ENCODE measurements at places on chromosomes 5 and 9. TPM values are rescaled to one million over a fixed set of nuclear protein-coding genes. Genes with fewer than 3 reads are reported as not detected.
A peak's percentile ranks its signal among the peaks of the same experiment; 100 is the strongest.

- DNase-seq, result peak; percentile 52
Observed at GRCh38 chr5:40404613-40405012, 275.1 kb upstream of the PTGER4 start.

Gene PLEKHG4B
- total RNA-seq, result 0.10 TPM

- no peak for DNase-seq
Observed at GRCh38 chr5:139043157-139043905, 154.8 kb downstream of the SIL1 start.

GRCh38 chr9:89641980-89642379, 37.2 kb downstream of the GADD45G start:
- no peak for DNase-seq

Gene TMEM215
- not detected for total RNA-seq

Gene FAXDC2
- total RNA-seq, result not detected

DNA sequence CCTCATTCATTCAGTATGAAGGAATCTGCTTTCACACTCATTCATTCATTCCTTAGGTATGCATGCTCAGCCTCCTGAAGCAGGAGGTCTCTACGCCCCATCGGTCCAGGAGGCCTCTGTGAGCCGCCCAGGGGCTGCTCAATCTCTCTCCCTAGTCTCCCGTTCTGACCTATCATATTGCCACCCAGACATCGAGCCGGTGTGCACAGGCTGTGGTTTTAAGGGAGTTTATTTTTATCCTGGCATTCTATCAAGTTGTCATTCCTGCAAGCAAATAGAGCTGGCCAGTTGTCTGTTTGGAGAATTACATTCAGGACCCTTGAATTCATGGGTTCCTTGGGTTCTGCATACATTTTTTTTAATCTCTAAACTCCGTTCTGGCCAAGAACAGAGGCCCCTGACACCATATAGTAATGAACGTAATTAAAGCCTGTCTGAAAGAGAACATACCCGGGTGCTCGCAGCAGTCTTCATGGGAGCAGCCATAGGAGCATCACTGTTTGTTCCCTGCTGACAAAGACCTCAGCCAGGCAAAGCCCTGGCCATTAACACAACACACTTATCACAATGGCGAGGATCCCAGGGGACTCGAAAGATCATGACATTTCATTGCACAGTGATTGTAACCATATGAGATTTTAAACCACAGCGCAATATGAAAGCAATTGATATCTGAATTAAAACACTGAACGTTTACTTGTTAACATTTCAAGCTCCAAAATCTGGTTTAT, 80.9 kb downstream of the ADAMTS16 start:
- no peak for DNase-seq

DNA sequence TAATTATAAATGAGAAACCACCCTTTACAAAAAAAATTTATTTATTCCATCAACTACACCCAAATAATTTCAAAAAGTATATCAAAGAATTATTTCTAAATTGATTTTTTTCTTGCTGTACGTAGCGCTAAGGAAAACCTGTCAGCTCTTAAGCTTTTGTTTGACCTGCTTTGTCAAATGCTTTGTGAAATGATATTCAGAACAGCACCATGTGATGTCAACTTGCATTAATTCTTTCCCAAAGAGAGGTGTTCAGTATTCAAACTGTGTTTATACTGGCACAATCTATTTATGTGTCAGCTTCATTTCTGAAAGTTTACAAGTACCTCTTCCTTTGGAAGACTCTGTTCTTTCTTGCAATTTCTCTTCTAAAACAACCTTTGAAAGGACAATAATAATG, 12.0 kb upstream of the ARSB start:
- no peak for DNase-seq

DNA sequence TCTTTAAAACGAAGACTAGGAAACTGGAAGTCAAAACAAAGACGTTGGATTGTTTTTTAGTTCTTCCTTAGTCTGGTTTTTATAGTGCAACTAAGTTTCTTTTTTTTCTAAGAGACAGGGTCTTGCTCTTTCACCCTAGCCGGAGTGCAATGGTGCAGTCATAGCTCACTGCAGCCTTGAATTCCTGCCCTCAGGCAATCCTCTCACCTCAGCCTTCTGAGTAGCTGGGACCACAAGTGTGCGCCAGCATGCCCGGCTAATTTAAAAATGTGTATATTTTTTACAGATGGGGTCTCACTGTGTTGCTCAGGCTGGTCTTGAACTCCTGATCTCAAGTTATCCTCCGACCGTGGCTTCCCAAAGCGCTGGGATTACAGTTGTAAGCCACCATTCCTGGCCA, 27.6 kb downstream of the ZFYVE16 start:
- DNase-seq, result no peak

DNA sequence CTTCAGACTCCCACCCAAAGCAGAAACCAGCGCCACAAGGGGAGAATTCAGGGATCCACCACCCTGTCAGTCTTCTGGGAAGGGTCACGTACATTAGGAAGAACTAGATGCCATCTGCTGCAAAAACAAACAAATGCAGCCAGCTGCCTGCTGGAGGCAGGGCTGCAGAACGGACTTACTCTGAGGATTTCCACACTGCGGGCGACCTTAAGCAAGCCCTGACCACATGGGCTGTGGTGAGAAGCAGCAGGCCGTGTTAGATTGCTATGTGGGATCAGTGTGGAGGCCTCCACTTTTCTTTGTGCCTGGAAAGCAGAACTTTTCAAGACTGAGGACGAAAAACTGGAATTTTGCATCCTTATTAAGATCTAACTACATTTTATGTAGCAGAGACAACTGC, 13.4 kb upstream of the LTC4S start:
- no peak for DNase-seq

Gene GZMA
- 165 TPM for total RNA-seq

DNA sequence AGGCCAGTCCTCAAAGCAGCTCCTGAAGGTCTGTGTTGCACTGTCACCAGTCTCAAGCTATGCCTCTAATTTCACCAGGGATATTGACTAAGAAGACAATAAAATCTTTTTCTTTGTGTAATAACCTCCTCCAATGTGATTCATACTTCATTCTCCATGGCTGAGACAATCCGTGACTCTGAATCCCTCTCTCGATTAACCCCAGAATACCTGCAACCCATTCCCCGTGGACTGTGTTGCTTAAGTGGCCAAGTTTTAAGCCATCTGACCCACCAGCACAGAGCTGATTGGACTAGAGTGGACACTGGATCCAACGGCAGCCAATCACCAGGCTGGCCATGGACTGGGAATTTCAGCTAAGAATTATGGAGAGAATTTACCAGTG, 5.4 kb upstream of the CCIN start:
- no peak for DNase-seq

Gene CDKN2B
- 0.87 TPM for total RNA-seq

Gene SURF4
- 164 TPM for total RNA-seq

GRCh38 chr9:89742660-89743059, 137.8 kb downstream of the GADD45G start:
- peak; percentile 48 for DNase-seq

Gene TLE1
- 0.37 TPM for total RNA-seq

DNA sequence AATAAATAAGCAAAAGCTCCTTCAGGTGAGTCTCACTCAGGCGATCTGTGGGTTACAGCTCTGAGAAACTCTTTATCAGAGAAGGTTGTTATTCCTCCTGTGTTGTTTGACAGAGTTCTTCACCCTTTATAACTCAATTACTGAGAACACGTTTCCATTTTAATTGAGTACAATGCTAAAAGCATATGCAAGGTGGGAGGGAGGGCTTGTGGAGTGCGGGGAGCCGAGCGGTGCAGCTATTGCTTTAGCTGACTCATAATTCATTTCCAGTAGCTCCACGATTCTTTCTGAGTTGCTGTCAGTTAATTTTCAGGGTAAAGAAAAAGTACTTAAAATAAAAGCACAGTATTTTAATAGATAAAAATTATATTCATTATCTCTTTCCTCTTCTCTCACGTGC, 104.7 kb upstream of the CKMT2 start:
- DNase-seq, result no peak

Gene PAPPA
- not detected for total RNA-seq

Gene CD72
- total RNA-seq, result 5.4 TPM

DNA sequence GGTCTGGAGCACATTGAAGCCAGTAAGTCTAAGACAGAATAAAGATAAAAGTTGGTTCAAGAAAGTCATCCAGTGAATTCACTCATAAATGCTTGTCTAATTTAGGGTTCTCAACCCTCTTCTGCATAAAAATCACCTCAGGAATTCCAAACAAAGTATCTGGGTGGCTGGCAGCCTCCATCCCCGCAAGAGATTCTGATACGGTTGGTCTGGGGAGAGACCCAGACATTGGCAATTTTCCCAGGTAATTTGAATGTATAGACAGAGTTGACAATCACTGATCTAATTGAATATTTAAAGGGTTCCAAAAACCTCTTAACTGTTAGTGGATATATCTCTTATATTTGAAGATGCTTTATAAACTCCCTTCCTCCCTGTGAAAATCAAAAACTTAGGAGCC, 14.9 kb downstream of the ADAMTSL1 start:
- no peak for DNase-seq

DNA sequence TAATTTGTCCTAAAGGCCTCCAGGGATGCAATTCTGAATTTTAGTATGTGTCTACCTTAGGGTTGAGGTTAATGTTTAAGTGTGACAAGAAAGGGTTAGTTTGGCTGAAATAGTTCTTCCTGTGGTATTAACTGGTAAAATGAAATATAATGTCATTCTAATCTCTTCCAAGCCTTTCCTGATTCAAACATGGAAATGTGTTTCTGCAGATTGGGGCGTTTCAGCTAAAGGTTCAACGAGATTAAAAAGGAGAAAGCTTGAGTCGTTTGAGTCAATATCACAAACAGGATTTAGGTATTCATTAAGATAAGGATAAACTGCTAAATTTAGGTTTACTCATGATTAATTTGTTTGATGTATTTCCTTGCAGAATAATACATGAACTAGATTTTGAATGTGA, 34.4 kb upstream of the ALDOB start:
- no peak for DNase-seq

- DNase-seq, result no peak
Observed at GRCh38 chr9:93452710-93453046, 703 bp downstream of the FAM120AOS start.

Gene FGD3
- 156 TPM for total RNA-seq

Gene CORO2A
- total RNA-seq, result 7.2 TPM

Gene C8G
- 0.85 TPM for total RNA-seq

DNA sequence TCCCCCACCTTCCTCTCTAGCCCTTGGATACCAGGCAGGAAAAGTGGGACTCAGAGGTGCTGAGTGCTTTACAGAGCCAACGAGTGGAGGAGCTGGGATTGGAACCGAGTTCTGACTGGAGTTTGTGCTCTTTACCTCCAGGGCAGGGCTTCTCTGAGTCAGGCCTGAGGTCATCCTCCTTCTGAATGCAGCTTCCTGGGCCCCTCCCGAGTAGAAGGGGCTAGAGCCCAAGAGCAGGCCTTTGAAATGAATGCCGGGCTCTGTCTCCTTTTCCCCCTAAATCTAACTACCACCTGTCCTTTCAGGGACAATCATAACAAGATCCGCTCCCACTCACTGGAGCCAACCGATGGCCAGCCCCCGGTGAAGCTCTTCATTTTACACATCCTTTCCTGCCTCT, 12.7 kb downstream of the PTGES start:
- no peak for DNase-seq

DNA sequence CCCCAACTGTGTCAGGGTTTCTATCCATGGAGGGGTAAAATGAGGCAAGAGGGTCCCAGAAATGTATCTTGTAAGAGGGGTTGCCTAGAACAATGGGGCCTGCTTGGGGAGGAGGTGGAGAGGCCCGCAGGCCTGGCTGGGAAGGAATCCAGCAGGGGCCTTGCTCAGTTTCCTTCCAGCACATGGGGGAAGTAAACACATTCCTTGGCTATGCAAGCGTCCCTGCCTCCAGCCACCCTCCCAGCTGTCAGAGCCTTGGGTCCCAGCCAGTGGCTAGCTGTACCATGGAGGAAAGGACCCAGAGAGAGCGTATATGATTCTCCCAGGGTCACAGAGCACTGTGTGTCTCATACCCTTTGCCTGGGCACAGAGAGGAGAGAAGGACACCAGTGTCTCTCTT, 71.1 kb upstream of the IL17B start:
- no peak for DNase-seq

DNA sequence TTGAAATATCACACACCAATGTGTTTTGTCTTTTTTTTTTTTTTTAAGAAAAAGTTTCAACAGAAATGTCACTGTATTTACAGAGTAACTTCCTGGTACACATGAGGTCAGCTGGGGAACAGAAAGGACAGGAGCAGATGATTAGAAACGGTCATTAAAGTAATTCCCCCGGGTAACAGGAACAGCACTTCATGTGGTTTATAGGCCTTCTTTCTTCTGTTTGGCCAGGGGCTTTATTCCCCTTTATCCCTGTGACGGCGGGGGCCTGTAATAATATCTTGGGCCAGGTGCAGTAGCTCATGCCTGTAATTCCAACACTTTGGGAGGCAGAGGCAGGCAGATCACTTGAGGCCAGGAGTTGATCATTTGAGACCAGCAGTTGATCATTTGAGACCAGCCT, 30.5 kb upstream of the MSH3 start:
- DNase-seq, result no peak

Gene RELL2
- 25.1 TPM for total RNA-seq

Gene FAM221B
- total RNA-seq, result not detected

Gene GPR150
- total RNA-seq, result 0.87 TPM

Gene AK8
- total RNA-seq, result not detected

- no peak for DNase-seq
Observed at GRCh38 chr5:180139731-180140055, 68.1 kb upstream of the RNF130 start.

- DNase-seq, result no peak
Observed at GRCh38 chr5:1460054-1460682, 14.9 kb upstream of the SLC6A3 start.

GRCh38 chr9:93086447-93087224, 9.4 kb upstream of the CARD19 start:
- DNase-seq, result no peak

Gene NR5A1
- not detected for total RNA-seq

DNA sequence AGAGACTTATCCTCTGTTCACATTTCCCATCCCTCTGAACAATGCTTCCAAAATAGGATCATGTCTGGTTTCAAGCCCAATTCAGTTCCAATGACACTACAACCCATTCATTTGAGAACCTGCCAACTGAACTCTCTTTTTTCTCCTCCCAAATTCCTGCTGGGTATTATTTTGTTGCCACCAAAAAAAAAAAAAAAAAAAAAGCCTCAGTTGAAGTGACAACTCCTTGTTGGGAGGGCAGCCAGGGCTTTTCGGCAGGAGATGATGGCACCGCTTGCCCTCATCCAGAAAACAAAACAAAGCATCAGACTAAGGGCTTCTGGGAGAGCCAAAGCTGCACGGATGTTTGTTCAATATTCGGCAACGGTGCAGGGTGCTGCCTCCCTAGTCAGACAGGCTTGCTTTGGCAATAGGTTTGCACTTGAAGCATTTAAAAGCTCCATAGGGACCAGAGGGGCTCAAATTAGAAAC, 30.6 kb upstream of the TRIM32 start:
- DNase-seq, result no peak

DNA sequence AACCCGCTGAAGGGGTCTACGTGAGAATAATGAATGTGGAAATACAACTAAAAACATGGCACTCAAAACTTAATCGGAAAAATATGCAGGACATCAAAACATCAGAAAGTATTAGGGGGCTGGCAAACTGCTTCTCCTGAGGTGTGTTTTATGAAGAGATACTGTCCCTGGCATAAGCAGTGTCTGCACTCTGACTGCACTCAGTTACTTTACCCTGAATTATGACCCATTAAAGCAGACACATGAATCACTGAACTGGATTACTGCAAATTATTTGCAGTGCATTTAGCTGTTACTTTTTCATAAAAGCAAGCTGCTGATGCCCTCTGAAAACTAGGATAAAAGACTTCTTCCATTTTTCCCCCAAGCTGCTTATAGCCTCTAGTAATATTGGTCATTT, 164.9 kb downstream of the AP3B1 start:
- no peak for DNase-seq

GRCh38 chr5:87769157-87769556, 356.4 kb upstream of the CCNH start:
- no peak for DNase-seq

Gene TXNDC8
- not detected for total RNA-seq

Gene PIK3R1
- 97.0 TPM for total RNA-seq
